ENCODE measurements at places on chromosomes 12 and 14.

DNA sequence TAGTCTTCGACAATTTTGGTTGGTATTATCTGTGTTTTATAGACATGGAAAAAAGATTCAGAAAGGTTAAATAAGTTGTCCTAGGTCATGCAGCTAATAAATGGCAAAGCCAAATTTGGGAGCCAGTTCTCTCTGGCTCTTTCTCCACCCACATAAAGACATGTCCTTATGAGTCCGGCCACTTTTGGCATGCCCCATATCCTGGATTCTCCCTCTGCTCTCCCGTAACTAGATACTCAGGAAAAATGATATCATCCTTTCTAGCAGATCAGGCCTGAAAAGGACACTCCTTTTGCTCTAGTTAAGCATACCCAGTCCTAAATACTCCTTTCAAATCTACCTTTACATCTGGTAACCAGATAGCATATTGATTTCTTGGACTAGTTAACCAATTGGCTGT lies 64.4 kb downstream of the TTLL5 start:
- no peak for DNase-seq

DNA sequence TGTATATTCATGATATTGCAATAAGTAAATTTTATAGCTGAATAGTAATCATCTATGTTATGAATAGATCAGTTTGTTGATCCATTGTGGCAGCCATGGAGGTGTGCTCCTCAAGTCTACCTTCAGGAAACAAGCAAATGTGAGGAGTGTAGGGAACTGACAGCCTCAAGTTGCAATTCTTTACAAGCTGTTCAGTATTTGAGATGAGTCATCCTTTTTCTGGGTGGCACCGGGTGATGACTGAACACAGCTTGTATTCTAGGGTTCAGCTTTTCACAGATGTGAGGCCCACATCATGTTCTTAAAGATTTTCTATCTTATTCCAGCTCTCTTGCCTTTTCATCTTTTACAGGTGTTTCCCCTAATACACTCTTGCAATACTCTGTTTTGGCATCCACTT lies 452.4 kb downstream of the KCNH5 start:
- no peak for DNase-seq

DNA sequence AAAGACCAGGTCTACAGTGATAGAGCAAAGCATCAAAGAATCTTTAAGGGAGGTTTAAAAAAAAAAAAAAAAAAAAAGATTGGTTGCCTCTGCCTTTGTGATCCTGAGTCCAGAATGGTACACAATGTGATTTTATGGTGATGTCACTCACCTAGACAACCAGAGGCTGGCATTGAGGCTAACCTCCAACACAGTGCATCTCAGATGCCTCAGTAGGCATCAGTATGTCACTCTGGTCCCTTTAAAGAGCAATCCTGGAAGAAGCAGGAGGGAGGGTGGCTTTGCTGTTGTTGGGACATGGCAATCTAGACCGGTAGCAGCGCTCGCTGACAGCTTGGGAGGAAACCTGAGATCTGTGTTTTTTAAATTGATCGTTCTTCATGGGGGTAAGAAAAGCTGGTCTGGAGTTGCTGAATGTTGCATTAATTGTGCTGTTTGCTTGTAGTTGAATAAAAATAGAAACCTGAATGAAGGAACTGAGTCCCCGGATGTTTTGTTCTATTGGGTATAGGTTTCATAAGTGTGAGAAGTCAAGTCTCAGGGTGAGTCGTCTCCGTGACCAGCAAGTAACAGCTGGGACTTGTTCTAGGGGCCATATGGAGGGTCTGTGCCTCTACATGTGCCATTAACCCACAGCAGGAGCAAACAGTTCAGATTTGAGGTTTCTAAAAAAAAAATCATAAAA lies 9.3 kb downstream of the PEBP1 start:
- no peak for DNase-seq

DNA sequence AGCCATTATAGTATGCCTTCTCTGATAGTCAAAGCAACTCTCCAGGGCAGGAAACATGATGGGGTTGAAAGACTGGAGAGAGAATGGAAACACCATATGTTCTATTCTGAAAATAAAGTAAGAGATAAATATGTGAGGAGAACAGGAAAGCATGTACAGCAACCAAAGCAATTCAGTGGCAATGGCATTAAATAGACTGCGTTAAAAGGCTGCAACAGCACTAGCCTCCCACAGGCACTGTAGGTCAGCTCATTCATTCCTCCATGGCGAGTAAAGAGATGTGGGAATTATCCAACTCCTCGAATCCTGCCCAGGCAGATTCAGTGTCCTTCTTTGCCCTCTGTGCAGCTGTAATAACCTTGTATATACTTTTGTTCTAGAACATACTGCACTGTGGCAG lies 43.8 kb downstream of the ANO6 start:
- no peak for DNase-seq

DNA sequence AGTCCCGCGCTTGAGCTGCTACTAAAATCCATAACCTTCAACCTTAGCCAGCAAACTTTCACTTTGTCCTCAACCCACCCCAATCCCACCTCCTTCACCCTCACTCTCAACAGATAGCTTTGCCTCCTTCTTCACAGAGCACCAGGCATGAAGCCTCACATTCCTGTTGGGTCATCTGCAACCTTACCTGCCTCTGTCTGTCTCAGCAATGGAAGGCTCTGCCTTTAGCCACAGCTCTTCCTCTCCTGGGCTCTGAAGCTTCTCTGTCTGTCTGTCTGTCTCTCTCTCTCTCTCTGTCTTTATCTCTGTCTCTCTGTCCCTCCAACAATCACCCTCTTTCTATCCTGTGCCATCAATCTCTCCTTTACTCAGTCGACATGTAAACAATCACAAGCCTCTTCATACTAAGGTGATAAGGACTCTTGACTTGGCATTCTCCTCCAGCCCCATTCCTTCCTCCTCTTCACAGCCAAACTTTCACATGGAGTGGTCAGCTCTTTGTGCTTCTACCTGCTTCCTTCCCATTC lies 220.8 kb downstream of the SPTSSA start:
- DNase-seq = no peak

DNA sequence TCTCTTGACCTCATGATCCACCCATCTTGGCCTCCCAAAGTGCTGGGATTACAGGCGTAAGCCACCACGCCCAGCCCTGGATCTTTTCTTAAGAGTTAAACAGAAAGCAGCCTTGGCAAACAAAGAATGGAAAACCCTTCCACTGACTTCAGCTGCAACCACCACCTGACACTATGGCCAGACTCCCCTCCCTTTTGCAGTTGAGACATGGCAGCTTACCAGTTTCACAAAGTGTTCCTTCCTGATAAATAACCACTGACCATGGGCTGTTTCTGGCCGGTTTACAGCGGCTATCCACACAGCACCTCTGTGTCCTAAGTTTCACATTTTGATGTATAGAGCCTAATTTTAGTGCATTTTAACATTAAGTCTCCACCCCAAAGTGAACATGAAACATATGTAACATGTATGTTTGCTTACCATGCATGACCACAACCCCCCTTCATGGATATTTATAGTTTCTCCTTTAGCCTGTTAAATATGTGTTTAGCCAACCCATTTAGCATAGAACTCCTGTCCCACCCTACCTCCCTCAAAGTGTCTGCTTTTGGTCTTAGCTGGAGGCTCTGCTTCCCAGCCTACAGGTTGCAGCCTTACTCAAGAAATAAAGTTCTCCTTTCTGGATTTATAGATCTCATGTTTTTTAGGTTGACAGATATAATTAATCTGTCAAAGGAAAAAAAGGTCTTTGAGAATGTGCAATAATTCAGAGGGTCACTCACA lies 32.7 kb upstream of the RAB21 start:
- no peak for DNase-seq

DNA sequence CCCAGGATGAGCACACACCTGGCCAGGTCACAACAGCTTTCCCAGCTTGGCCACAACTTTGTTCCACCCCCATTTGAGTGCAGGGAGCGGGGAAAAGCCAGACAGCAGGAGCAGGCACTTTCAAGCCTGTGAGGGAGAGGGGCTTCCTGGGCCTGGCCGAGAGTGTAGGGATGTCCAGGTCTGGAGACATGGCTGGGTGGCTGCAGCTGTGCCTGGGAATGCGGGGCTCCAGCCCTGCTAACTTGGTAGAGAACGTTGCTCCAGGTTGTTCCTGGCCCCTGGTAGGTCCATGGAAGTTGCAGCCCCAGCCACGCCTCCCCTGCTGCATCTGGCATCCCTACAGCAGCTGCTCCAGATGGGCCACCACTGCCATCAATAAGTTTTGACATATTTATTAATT lies 738.5 kb downstream of the SLC6A15 start:
- no peak for DNase-seq

- DNase-seq = peak; percentile 52
Observed at GRCh38 chr12:47236109-47236714, 156.5 kb upstream of the AMIGO2 start.

- DNase-seq = no peak
Observed at GRCh38 chr14:34252227-34252626, 209.8 kb downstream of the SPTSSA start.

- no peak for DNase-seq
Observed at GRCh38 chr14:77074969-77075368, 23.1 kb upstream of the CIPC start.

GRCh38 chr14:76012354-76012753 lies 26.8 kb downstream of the IFT43 start:
- no peak for DNase-seq

- DNase-seq = peak; percentile 12
Observed at GRCh38 chr14:37232907-37233481, 35.3 kb downstream of the MIPOL1 start.

DNA sequence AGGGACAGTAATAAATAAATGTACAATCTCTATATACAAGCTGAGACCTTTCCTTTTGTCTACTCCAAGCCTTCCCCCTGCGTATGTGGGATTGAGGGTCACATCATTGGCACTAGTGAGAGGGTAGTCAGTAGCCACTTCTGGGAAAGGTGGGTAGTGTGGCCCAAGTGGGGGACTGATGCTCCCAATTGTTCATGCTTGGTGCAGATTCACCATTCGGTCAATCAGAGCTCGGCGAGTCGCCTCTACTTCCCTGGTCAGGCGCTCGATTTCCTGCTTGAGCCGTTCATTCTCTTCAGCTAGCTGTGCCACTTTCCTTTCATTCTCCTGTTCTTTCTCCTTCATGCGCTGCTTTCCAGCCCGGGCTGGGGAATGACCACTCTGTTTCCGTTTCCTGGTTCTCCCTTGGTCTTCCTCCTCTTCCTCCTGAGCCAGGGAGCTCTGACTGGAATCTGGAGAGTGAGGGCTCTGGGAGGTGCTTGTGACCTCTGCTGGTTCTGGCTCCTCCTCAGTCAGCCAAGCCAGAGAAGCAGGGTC lies 3.6 kb downstream of the DDIT3 start:
- DNase-seq = no peak

DNA sequence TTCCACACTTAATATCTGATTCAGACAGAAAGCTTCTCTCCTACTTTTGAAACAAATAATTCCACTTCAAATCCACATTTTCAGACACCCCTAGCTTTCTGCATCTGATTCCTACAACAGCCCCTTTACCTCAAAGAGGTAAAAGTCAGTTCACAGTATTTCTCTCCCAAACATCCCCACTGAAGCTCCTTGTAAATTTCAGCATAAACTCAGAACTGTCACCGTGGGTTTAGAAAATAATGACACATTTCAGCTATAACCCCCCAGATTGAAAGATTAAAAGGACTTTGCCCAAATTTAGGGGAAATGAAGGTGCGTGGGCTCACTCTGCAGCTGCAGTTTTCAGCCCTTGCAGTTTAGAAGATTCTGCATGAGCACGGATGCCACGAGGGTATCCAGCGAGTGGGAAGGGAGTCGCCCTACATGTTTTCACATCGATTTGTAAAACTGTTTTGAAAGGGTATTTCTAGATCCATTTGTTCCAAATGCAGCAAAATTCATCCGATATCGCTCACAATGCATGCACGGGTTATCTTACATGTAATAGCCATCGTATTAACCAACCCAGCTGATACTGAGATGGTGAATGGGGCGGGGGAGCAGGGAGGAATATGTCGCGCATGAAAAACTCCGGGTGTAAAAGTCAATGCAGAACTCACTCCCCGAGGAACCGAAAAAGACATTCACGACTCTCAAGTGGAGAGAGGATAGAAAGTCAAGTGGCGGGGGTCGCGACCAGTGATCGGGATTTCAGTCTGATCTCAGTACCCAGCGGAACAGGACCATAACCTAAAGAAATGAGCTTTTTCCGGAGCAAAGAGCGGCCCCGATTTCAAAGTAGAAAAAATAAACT lies 5.0 kb upstream of the CCND2 start:
- DNase-seq = no peak

- DNase-seq = no peak
Observed at GRCh38 chr14:80560800-80561657, 349.7 kb upstream of the DIO2 start.

DNA sequence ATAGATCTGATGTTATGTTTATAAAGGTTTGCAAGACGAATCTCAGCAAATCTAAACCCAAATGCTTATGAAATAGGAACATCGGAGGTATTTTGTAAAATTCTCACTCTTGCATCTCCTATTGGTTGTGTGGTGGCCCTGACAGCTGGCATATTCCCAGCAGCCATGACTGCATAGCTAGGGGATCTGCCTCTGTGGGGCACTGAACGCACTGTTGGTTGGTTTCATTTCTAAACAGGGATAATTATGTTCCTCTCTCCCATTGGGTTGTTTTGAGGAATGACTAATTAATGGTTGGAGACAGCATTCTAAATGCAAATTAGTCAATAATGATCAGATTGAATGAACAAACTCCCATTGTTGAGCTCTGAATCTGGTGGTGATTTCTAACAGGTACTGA lies 2.7 kb upstream of the BEST3 start:
- DNase-seq = no peak

DNA sequence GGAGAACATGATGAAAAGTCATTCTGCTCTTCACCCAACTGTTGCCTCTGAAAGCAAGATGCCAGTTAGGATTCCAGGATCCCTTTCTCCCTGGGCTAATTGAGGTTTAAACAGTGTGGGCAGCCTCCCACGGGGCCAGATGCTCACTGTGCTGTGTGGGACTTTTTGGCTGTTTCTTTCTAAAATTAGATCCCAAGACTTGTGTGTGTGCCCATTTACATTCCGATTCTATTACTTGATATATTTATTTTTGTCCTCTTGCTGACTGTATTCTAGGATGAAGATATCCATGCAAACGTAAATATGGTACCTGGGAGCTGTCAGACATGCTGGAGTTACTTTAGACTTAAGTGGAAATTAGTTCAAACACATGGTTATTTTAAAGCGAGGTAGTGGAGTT lies 6.2 kb downstream of the IFT43 start:
- DNase-seq = no peak

Measured in AG04449 (cell line).